ENCODE measurements at places on chromosomes 3 and 15.

- no peak for DNase-seq
Observed at GRCh38 chr15:35858707-35859106, 312.7 kb upstream of the DPH6 start.

DNA sequence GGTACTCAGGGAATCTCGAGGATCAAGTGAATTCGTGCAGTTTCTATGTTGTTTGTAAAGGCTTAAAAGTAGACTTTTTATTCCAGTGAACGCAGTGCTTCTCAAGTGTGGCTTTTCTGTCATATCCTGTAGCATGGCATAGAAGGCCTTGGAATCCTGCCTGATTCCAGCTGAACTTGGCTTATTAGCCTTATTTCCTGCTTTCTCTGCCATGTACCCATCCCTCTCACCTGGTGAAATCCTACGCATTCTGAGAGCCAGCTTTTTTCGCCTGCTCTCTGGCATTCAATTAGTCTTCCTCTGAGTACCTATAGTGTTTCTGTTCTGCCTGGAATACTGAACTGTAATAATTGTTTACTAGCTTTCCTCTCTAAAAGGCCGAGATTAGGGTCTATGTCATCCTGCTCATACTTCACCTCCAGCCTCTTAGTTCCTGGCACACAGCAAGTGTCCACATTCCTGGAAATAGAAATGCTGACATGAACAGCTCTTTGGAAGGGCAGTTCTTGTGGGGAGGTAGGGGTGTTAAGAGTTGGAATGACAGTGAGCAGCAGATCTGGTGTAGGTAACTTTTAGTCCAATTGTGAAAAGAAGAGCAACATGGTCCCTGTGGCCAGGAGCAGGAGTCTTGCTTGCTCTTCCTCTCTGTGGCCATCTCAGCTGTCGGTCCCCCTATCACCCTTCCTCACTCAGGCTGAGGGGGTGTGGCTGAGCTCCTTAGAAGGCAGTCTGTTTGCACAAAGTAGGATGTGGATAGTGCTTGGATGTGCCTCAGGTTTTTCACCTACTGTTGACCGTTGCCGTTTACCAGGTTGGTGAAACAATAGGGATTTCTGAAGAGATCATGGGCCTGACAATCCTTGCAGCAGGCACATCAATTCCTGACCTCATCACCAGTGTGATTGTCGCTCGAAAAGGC lies 30.4 kb downstream of the SLC24A1 start:
- DNase-seq: no peak

GRCh38 chr3:65351753-65352152 lies 664.0 kb upstream of the ADAMTS9 start:
- peak; percentile 32 for DNase-seq

- DNase-seq: peak; percentile 10
Observed at GRCh38 chr15:52559022-52559421, 9.8 kb downstream of the ARPP19 start.

GRCh38 chr3:20051123-20051806 lies 11.0 kb downstream of the KAT2B start:
- no peak for DNase-seq

DNA sequence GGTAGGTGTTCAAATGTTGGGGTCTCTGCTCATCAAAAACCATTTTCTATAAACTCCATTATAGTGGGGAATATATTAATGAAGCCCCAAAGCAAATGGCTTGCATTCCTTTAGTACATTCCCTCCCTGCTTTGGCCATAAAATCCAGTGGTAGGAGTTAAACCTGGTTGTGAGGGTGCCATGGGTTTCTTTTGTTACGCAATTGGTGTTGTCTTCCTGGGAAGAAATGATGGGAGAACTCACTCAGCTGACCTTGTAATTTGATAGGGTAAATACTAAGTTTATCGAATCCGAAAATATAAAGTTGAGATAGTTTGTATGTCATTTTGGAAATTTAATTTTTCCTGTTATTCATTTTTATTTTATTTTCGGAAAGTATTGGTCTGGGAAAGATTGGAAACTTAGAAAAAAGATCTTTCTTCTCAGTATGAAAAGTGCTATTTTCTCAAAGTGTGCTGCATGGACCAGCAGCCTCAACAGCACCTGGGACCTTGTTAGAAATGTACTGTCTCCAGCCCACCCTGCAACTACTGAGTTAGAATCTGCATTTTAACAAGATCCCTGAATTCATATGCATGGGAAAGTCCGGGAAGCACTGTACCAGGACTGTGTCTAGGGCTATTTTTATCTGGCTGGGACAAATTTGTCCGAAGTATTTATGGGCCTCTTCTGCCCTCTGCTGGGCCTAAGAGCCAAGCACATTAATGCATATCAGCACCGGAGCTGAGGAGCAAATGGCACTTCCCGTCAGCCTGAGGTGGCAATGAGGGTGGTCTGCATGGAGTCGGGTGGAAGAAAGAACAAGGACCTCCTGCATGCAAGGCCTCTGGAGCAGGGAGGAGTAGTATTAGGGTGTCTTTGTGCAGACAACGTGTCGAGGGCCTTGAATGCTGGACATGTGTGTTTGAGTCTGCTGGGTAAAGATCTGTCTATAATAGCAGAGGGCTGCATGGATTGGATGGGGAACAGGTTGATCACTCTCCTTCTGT lies 54.7 kb downstream of the FAM81A start:
- peak; percentile 61 for DNase-seq

DNA sequence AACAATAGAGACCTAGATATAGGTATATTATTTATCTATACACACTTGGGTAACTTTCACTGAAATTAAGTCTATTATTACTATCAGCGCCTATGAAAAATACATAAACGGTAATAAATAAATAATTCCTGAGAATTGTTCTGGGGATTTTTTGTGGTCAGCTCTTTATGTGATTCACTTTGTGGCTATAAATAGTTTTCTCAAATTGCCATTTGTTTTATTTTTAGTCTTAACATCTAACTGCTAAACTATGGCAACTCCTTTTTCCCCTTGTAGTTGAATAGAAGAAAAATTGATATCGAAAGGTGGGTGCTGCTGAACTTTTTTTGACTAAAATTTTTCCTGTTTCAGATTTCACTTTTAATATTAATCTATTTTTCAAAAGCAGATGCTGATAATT lies 189.0 kb downstream of the VGLL3 start:
- DNase-seq: no peak

DNA sequence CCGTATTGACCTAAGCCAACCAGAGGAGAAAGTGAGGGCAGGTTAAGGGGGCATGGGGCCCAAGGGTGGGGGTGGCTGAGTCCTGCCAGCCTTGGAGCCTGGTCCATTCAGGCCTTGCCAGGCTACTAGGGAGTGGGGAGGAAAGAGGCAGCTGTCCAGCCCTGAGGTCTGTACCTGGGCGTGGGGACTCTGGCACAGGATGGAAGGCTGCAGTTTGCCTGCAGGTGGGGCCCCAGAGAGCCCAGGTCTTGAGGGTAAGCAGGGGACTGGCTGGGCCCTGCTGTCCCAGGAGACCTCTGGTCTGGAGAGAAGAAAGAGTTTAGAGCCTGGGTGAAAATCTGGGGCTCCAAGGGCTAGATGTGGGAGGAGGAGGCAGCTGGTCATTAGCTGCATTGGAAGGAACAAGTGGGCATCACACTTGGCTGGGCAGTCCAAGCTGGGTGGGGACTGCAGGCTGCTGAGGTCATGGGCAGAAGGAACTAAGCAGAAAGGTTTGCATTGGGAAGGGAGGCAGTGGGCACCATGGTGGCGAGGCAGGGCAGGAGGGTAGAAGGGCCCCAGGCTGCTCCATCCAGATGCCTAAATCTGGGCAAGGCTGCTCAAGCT lies 108.4 kb downstream of the OXNAD1 start:
- no peak for DNase-seq

- no peak for DNase-seq
Observed at GRCh38 chr15:58830556-58830955, 59.5 kb downstream of the MINDY2 start.

DNA sequence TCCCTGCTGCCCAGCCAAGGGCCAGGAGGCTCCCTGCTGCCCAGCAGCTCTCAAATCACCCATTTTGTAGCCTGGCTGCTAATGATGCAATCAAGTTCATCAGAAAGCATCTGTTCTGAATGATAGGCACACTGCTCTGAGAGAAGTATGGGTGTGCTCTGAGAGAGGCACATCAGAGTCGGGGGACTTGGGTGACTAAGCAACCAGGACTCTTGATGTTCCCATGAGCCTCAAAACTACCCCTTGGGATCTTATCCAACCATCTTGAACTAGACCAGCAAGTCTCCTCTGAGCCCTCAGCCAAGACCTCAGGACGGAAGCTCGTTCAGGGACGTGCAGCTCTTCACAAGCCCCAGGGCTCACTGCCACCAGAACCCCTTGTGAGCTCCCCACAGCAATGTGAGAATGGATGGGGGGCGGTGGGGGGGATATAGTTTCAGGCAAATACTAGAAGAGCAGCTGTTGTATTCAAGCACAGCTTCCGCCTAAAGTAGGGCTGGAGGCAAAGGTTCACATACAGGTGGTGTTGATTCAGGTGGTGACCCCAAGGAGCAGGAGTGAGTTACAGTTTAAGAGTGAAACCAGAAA lies 52.2 kb upstream of the HES1 start:
- DNase-seq: no peak

GRCh38 chr3:119257654-119258410 lies 17.2 kb upstream of the B4GALT4 start:
- peak; percentile 30 for DNase-seq

DNA sequence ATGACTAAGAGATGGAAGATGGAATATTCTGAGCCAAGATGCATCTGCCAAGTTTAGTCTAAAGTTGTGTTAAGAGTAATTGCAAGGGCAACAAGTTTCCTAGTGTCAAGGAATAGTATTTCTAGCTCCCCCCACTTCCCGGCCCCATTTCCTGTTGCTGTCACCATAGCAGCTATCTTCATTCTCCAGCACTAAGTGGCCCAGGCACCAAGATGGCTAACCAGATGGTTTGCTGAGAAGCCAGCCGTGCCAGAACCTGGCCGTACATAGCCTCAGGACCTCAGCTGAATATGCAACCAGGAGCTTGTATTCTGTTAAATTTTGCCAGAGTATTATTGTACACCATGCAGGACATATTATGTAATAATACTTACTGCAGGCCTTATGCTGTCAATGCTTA lies 108.8 kb upstream of the UMPS start:
- DNase-seq: no peak

GRCh38 chr15:65394280-65394789 lies 16.5 kb upstream of the IGDCC3 start:
- DNase-seq: no peak

- DNase-seq: no peak
Observed at GRCh38 chr15:45425135-45425534, 46.8 kb upstream of the GATM start.

- no peak for DNase-seq
Observed at GRCh38 chr3:32484436-32484835, 18.2 kb downstream of the CMTM6 start.

- no peak for DNase-seq
Observed at GRCh38 chr15:71791975-71792374, 18.4 kb upstream of the NR2E3 start.

DNA sequence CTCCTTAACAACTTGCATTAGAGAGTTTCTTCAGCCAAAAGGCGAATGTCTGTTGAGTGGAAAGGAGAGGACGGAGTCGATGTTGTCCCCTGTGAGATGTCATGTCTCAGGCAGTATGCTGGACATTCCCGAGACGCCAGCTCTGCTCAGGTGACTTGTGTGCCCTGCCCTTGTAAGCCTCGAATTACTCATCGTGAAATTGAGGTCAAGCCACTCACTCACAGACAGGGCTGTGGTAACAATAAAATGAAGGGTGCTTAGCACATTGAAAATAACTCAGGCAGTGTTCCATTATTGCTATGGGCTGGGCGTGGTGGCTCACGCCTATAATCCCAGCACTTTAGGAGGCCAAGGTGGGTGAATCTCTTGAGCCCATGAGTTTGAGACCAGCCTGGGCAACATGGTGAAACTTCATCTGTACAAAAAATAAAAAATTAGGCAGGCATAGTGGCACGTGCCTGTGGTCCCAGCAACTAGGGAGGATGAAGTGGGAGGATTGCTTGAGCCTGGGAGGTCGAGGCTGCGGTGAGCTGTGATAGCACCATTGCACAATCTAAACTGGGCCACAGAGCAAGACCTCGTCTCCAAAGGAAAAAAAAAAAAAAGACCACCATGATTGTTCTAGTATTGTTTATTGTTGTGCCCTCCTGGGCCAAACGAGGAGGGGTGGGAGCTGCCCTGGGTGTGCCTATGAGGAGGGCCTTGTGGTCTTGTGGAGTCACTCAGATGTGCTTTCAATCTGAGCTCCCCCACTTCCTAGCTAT lies 214.4 kb downstream of the THSD4 start:
- DNase-seq: no peak

DNA sequence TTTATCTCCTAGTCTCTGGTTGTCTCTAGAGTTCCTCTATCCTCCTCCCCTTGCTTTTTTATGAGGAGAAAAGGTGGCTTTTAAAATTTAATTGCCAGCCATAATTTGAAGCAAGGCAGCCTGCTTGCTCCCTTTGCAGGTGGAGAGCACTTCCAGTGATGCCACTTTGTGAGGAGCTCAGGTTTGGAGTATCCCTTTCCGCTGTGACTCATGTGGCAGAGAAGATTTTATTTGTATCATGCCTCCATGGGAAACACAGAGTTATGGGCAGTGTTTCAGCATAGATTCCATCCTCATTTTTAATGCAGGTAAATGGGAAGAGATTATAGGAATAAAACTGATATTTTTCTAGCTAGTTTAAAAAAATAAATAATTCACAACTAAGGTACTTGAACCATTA lies 7.0 kb downstream of the PPM1L start:
- no peak for DNase-seq

DNA sequence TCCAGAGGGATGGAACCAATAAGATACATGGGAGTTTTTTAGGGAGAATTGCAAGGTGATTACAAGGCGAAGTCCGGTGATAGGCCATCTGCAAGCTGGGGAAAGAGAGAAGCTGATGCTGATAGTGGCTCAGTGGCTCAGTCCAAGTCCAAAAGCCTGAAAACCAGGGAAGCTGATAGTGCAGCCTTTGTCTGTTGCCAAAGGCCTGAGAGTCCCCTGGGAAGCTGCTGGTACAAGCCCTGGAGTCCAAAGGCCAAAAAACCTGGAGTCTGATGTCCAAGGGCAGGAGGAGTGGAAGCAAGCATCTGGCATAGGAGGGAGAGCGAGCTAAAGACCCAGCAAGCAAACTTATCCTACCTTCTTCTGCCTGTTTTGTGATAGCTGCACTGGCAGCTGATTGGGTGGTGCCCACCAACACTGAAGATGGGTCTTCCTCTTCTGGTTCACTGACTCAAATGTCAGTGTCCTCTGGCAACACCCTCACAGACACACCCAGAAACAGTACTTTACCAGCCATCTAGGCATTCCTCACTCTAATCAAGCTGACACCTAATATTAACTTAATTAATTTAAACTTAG lies 16.7 kb downstream of the TFG start:
- no peak for DNase-seq

DNA sequence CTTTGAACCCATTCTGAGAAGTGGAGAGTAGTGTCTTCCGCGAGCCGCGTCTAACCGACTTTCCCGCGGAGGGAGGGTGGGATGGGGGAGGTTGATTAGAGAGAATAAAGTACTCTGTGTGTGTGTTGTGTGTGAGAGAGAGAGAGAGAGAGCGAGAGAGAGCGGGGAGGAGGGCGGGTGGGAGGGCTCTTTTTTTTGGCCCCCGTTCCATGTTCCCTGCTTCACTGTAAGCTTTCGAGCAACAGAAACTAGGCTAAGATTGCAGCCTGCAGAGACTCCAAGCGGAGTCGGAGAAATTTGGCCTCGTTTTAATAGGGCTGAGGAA lies 1.6 kb upstream of the MEIS2 start:
- no peak for DNase-seq

All from SK-N-DZ (cell line).